ENCODE measurements at places on chromosomes 2 and 18.

DNA sequence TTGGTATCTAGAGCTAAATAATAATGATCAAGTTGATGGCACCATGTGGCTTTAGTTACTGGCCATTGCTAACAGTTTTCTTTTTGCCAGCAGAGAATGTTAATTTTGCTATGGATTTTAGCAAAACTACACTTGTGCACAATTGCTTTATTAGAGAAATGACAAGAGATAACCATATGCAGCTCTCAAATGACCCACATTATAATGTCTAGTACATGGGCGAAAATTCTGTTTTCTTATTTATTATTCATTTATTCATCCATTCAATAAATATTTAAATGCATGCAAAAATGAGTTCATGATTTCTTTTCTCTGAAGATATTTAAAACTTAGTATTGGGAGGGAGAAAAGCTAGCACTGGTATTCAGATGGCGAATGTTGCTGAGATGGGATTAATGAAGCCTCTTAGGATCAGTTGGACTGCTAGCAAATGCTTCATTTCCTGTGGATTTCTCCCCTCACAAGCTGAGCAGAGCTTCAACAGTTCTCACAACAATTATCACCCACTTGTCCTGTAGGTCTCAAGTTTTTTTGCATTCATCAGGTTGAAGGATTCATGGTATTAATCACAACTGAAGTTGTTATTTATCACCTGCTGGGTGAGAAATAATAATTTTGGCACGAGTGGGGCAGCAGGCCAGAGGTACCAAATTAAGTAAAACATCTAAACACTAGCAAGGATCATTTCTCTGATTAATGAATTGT lies 95.2 kb downstream of the MTX2 start:
- no peak for DNase-seq

- no peak for DNase-seq
Measured at GRCh38 chr18:1149709-1150108, 245.0 kb downstream of the ADCYAP1 start.

GRCh38 chr18:6748241-6748640 lies 18.7 kb downstream of the ARHGAP28 start:
- DNase-seq = no peak

- DNase-seq = no peak
Measured at GRCh38 chr2:239678186-239678490, 277.3 kb upstream of the HDAC4 start.

- DNase-seq = no peak
Measured at GRCh38 chr2:32963941-32964340, 17.2 kb downstream of the LTBP1 start.

- no peak for DNase-seq
Measured at GRCh38 chr18:55314031-55314430, 274.0 kb downstream of the TCF4 start.

DNA sequence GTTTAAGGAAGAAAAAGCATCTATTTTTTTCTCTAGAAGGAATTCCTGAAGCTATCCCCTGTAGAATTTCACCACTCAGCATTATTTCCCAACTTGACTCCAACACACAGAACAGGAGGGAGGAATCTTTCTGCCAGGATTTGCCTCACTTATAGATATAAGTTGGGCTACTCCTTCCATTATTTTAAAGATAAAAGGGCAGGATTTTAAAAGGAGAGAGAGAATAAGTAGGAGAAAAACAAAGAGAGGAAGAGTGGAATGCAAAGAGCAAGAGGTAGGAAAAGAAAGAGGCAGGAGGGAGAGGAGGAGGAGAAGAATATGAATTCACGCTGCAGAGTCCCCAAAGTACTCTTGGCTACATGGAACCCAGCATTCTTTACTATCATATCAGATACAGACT lies 182.5 kb downstream of the TCF4 start:
- no peak for DNase-seq

- no peak for DNase-seq
Measured at GRCh38 chr2:169110419-169110818, 41.1 kb downstream of the DHRS9 start.

DNA sequence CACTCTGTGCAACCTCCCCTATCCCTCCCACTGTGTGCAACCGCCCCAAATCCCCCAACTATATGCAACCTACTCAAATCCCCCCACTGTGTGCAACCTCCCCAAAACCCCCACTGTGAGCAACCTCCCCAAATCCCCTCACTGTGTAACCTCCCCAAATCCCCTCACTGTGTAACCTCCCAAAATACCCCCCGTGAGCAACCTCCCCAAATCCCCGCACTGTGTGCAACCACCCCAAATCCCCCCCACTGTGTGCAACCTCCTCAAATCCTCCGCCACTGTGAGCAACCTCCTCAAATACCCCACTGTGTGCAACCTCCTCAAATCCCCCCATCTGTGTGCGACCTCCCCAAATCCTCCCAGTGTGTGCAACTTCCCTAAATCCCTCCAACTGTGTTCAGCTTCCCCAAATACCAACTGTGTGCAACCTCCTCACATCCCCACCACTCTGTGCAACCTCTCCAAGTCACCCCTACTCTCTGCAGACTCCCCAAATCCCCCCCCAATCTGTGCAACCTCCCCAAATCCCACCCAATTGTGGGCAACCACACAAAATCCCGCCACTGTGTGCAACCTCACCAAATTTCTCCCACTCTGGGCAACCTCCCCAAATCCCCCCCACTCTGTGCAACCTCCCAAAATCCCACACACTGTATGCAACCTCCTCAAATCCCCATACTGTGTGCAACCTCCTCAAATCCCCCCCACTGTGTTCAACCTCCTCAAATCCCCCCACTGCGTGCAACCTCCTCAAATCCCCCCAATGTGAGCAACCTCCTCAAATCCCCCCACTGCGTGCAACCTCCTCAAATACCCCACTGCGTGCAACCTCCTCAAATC lies 114.1 kb downstream of the TPO start:
- no peak for DNase-seq

- no peak for DNase-seq
Measured at GRCh38 chr2:9657731-9658130, 26.9 kb upstream of the YWHAQ start.

GRCh38 chr2:69175790-69176715 lies 163.1 kb downstream of the ANTXR1 start:
- DNase-seq = no peak

GRCh38 chr2:18182861-18183260 lies 304.4 kb downstream of the KCNS3 start:
- DNase-seq = no peak

GRCh38 chr2:95292623-95293260 lies 4.4 kb upstream of the KCNIP3 start:
- no peak for DNase-seq

DNA sequence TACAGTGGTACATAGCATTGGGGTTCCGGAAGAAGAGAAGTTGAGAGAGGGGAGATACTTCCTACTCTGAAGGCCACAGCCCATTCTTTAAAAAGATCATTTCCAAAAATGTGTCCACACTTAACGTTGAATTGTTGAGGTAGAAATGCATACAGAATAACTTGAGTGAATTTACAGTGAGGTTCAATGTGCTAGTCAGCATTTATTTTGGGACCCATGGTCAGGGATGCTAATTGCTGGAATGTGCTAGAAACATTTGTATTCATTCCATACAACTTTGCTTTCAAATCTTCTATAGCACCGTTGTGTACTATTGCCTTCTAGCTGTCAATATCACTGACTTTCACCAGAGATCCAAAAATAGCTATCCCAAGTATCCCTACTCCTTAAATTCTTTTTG lies 325.9 kb downstream of the SATB2 start:
- DNase-seq = no peak

DNA sequence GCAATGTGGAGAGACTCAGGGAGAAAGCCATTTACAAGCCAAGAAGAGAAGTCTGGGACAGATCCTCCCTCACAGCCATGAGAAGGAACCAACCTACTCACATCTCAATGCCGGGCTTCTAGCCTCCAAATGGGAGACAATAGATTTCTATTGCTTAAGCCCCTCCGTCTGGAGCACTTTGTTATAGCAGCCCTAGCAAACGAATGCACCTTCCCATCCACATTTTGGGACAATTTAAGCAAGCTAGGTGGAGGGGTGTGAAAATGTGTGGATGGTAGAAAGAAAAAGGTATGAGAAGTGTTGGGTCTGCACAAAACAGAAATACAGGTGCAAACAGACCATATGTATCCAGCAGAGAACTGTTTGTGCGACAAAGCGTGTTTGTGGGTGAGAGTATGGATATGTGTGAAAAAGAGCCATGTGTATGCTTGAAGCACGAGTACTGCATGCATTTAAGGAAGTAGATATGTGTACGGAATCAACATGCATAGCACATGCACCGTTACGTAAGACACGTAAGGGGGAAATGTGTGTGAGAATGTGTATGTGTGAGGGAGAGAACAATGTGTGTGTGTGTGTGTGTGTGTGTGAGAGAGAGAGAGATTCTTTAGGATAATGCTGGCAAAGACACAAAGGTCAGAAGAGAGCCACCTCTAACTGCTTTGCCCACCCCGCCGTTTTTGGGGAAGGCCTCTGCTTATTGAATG lies 13.1 kb upstream of the E2F6 start:
- DNase-seq = no peak

- peak; percentile 40 for DNase-seq
Measured at GRCh38 chr18:12990123-12990475, 1.1 kb upstream of the CEP192 start.

- no peak for DNase-seq
Measured at GRCh38 chr2:201430839-201431238, 20.4 kb downstream of the TRAK2 start.

DNA sequence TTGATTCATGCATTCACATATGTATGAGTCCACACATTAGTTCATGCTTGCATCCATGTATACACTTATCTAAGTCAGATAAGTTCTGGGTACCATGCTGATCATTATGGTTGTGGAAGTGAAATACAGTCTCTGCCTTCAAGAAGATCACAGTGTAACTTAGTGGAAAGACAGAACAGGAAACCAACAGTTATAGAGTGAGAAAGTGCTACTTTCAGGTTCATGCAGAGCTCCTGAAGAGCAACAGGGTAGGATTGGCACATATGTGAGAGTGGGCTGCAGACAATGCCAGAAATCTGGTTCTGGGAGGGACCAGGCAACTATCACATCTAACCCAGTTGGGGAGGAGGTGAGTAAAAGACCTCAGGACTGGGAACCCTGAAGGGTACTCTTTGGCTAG lies 35.4 kb upstream of the PGAP1 start:
- DNase-seq = no peak

DNA sequence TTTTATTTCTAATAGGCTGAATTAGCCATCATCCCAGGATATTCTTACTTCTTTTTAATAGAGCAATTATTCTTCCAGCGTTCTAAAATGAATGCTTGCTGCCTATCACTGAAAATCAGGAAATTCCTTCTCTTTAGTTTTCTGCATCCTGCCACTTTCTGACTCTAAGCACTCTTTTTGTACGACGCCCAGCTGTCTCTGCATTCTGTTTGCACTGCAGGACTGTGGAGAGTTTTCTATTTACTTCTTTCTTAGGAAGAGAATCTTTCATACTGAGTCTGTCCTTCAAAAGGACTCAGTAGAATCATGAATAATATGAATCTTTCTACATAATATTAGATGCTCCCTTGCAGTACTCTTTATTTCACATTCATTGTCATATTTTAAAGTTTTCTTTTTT lies 360.4 kb upstream of the DSEL start:
- no peak for DNase-seq

- DNase-seq = no peak
Measured at GRCh38 chr18:49444581-49444980, 15.9 kb downstream of the DYM start.

- DNase-seq = no peak
Measured at GRCh38 chr2:61434314-61434713, 36.6 kb downstream of the USP34 start.

- no peak for DNase-seq
Measured at GRCh38 chr2:206480620-206481019, 37.3 kb downstream of the ADAM23 start.

DNA sequence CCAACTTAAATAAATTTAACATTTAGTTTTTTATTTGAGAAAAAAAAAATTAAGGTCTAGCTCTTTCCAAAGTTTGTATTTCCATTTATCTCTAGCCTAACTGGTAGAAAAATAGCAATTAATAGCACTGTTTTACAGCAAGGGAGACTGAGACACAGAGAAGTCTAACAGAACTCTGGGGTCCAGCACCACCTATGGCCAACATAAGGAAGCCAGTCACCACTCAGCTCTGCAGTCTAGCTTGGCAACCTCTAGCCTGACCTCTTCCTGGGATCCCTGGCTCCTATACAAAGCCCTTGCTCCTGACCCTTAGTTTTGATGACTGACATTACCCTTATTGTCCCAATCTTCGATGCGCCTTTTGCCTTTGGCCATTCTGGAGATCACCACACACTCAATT lies 114.1 kb upstream of the TLK1 start:
- no peak for DNase-seq

DNA sequence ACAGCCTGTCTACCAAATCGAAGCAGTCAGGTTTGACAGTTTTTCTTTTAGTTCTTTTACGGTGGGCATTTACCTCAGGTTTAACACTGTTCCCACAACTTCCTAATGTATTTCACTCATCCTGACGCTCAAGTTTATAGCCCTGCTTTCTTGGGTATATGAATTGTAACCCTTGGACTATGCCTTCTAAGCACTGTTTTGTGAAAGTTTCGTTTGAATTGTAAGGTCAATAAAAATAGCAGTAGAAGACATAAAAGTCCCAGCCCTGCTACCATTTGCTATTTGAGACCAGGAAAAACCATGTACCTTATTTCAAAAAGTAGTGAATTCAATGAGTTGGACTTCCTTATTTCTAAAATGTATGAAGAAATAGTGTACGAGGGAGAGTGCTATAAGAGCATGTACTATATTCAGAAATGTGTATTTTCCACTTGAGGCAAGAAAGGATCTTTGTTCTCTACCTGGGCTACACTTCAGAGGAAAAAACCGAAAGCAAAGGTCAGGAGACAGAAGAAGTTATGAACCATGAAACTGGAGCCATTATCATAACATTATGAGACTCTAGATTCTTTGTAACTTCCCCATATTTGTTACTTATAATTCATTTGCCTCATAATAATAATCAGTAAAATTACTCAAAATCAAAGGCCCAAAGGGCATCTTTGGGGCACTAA lies 1.9 kb upstream of the ZC3H15 start:
- no peak for DNase-seq

Data from activated gamma-delta T cell treated with anti-CD3 and anti-CD28 coated beads, Interleukin-2, amount 50 U/mL, for 16 hours (primary cell).